Stimulated activated CD8-positive, alpha-beta memory T cell treated with anti-CD3 and anti-CD28 coated beads, Interleukin-12 subunit alpha, Interleukin-12 subunit beta, amount 100 ng/mL, for 4 hours (primary cell): ENCODE measurements at places on chromosomes 5 and 9.

- DNase-seq = no peak
These were observed 115.2 kb upstream of the RAPGEF1 start for GRCh38 chr9:131854896-131855613.

DNA sequence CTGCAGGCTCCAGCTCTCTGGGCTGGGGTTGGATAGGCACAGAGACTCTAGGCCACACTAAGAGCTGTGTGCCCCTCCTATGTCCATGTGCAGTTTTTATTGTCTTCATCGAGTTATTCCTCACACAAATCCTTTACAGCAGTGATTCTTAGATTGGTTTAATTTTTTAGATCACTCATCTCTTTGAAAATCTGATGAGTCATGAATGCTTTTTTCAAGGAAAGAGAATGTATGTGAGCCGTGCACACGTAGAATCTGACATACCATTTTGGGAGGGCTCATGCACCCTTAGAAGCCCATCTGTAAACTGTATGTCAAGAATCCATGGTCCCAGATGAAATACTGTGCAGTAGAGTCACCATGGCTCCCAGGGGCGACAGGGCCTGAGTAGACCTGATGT, 100.7 kb upstream of the S1PR3 start:
- no peak for DNase-seq

DNA sequence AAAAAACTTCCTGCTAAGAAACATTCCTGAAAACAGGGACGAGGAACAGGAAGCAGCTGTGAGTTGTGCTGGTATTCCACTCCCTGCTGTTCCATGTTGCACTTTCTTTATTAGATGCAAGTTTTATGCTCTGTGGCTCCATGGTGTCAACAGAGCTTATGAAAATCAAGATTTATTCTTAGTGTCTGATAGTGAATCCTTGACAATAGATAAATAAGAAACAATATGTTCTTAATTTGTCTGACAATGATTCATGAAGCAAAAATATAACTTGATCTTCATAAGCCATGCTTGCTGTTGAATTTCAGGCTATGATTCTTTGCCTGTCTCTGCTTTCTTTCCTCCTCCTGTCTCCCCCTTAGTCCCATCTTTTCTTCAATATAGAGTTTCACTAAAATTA, 119.6 kb downstream of the DROSHA start:
- no peak for DNase-seq

DNA sequence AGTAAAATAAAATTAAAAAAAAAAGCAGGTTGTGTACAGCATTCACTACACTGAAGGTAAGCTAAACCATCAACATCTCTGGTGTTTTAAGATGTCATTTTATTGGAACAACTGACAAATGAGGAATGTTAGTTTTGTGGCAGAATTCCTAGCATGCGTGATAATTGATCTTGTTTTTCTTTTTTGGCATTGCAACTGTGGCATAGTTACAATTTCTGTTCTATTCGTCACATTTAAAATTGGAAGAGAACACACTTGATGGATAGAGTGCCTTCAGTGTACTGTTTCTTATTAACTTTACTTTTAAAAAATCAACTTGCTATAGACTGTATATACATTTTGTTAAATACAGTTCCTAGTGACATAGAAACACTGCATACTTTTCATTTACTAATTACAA, 43.6 kb upstream of the TNFSF15 start:
- DNase-seq = no peak

- DNase-seq = no peak
These were observed 480 bp upstream of the PRDM12 start for GRCh38 chr9:130663977-130664250.

GRCh38 chr5:82348784-82349425, 70.8 kb upstream of the RPS23 start:
- DNase-seq = no peak

DNA sequence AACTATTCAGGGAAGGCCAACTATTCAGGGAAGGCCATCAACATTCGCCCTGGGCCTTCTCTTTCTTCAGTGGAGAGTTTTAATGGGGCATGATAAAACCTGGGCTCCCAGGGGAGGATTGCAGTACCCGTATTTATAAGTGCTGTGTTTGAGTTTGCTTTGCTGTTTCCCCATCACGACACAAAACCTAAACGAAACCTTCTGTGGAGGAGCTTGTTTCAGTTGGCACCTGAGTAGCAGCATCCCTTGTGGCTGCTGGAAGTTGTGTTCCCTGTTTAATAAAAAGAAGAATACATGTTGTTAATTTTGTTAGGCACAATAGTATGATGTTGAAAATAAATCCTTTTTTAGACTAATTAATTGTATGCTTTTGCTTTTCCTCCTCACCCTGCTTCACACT, 8.3 kb downstream of the WDR31 start:
- no peak for DNase-seq

DNA sequence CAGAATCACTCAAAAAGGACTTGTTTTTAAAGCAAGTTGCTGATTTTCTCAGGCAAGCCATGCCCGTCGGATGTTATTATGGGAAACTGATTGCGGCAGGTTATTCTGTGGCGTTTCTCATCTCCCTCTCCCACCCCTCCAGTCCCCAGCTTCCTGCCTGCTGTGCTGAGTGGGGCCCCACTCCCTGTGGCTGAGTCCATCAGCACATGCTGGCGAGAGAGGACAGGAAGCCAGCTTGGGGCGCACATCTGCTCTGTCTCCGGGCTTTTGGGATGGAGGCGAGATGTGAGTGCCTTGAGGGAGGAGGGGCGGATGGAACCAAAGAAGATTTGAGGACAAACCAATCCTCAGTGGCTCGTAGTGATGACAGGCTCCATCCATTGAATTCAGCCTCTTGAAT, 108.0 kb downstream of the DAPK1 start:
- no peak for DNase-seq

DNA sequence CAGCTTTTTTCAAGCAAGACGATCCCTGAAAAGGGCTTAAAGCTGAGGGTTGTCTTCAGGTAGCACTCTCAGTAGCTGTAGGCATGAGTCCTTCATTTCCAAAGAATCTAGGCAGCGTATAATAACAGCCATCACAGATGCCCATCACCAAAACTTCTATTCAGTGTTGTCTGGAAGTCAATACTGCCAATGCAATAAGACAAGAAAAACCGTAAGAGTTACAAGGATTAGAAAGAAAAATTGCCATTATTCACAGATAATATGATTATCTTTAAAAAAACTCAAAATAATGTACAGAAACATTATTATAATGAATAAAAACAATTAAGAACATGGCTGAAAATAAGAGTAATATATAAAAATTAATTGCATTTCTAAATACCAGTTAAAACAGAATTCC, 208.2 kb upstream of the ADRA1B start:
- DNase-seq = no peak
